ENCODE measurements at places on chromosomes 4 and X.

- no peak for DNase-seq
- H3K27me3 ChIP-seq, result no peaks in the 10 kb centered on the region
- H3K4me1 ChIP-seq, result no peaks in the 10 kb centered on the region
- H3K4me3 ChIP-seq, result no peak overlapping the region
- no peaks in the 10 kb centered on the region for H3K36me3 ChIP-seq
Measured at GRCh38 chr4:47043821-47044220, 12.5 kb downstream of the GABRB1 start.

DNA sequence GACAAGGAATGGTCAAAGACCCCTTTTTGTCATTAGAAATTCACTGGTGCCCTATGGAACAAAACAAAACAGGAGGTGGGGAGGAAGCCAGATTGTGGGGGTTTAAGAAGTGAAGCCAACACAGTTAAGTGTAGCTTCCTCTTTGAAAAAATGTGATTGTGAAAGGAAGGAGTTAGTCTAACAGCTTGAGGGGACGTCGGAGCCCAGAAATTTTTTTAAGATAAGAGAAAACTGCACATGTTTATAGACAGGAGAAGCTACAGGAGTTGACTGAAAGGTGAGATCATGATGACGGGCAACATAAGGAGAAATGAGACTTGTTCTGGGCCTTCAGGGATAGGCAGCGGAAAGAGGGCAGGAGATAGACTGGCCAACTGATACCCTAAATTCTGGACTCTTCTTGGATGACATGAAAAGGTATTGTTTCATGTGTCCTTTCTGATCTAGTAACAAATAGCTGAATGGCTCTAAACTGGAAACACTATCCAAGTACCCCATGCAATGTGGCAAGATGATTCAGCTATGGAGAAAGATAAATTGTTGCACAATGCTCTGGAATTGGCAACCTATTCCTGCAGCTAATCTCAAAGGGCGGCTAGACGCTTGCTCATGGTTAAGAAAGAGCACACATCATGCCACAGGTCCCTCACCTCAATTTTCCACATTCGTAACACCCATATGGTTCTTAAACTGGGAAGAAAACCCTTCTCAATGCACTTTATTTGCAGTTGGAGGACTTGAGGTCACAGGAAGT lies 3.7 kb upstream of the HDAC8 start:
- no peaks in the 10 kb centered on the region for H3K27me3 ChIP-seq
- no peaks in the 10 kb centered on the region for H3K36me3 ChIP-seq
- H3K4me3 ChIP-seq, result no peak overlapping the region

DNA sequence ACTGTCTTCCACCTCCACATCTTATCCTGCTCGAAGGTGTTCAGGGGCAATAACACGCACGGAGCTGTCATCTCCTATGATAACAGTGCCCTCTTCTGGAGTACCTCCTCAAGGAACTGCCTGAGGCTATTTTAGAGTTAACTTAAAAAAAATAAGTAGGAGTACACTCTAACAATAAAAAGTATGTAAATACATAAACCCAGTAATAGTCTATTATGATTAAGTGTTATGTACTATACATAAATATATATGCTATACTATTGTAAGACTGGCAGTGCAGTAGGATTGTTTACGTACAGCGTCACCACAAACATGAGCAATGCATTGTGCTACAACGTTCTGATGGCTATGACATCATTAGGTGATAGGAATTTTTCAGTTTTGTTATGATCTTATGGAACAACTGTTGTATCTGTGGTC lies 34.5 kb upstream of the TLR2 start:
- no peak overlapping the region for H3K27ac ChIP-seq
- H3K4me1 ChIP-seq, result peaks cover 19% of the 10 kb centered on the region
- no peaks in the 10 kb centered on the region for H3K27me3 ChIP-seq
- DNase-seq, result peak; percentile 77
- no peak overlapping the region for H3K4me3 ChIP-seq
- H3K36me3 ChIP-seq, result no peaks in the 10 kb centered on the region

DNA sequence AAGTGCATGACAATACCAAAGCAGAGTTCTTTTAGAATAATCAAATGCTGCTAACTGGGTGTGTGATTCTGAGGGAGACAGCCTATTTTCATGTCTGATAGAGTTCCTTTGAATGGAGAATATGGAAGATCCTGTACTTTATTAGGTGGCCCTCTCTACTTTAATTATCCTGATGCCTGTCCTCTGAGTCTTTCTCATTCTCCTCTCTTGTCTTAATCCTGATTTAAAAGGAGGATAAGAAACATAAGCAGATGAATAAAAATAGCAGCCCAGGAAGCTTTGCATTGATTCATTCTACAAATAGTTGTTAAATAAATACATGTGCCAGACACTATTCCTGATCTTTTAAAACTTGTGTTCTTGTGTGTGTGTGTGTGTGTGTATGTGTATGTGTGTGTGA lies 387.3 kb downstream of the SPRY1 start:
- H3K27me3 ChIP-seq, result no peaks in the 10 kb centered on the region
- no peaks in the 10 kb centered on the region for H3K4me1 ChIP-seq
- DNase-seq, result no peak

DNA sequence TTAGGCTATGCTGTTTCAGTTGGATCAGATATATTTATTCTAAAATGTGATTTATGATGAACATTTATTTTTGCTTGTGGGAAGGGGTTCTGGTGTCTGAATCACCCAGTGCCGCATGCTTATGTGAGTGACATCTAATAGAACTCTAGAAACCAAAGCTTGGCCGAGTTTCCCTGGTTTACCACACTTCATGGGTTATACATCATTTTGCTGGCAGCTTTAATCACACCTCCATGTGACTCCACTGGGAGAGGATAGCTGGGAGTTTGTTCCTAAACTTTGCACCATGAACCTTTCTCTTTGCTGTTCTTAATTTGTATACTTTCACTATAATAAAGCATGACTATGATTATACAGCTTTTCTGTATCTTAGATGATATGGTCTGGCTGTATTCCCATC lies 382.9 kb downstream of the INPP4B start:
- H3K27me3 ChIP-seq, result no peaks in the 10 kb centered on the region
- no peaks in the 10 kb centered on the region for H3K36me3 ChIP-seq
- no peaks in the 10 kb centered on the region for H3K4me1 ChIP-seq
- no peak overlapping the region for H3K4me3 ChIP-seq

DNA sequence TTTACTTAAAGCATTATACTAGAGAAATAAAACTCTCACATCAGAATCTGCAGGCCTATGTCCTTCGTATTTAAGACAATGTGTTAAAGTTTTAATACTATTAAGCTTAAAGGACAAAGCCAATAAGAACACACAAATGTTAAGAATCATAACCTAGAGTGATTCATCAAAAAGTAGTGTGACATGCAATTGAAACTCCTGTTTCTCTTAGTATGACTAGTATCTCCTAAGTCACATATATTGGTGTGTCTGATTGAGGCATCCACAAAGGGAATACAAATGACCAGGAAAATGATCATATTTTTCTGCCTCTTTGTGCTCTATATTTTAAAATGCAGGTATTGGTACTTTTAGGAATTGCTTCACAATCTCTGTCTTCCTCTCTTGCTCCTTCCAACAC lies 23.8 kb downstream of the GPRASP3 start:
- H3K27me3 ChIP-seq, result no peaks in the 10 kb centered on the region
- no peak for DNase-seq
- H3K4me3 ChIP-seq, result no peak overlapping the region
- H3K27ac ChIP-seq, result no peak overlapping the region
- H3K36me3 ChIP-seq, result no peaks in the 10 kb centered on the region

Measured in Karpas-422 (cell line).